ENCODE measurements at places on chromosomes 7 and 10.

DNA sequence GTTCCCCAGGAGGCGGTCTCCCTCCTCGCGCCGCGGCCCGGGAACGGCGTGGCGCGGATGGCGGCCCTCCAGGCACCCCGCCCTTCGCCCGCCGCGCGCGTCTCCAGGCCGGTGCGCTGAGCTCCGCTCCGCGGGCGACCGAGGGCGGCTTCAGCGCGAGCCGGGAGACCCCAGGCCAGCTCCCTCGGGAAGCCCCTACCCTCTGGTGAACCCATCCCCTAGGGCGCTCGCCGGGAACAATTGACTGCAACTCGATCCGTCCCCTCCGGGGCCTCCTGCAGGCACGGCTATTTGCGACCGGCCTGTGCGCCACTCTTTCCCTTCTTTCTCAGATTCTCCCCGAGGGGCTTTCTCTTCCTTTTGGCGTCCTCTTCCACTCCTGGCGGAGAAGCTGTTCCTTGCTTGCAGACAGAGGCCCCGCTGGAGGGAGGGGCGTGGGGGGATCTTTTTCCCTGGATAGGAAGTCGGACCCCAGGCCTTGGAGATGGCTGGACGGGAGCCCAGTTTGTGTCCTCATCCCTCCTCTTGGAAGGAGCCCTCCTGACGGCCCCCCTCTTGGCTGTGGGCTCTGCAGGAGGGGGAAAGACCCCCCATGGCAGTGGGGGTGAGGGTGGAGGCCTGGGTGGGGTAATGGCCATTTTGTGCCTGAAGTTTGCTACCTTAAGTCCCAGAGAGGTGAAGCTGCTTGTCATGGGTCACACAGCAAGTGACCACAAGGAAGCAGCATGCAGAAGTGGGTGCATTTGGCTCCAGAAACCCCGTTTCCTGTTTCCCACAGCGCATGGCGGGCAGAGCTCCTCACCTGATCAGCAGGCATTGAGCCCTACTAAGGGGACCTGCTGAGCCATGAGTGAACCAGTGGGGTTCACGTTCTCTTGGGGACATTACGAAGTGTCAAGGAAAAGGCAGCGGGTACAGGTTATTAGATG is 171.2 kb upstream of the TNRC18 start:
- DNase-seq: peak; percentile 50

DNA sequence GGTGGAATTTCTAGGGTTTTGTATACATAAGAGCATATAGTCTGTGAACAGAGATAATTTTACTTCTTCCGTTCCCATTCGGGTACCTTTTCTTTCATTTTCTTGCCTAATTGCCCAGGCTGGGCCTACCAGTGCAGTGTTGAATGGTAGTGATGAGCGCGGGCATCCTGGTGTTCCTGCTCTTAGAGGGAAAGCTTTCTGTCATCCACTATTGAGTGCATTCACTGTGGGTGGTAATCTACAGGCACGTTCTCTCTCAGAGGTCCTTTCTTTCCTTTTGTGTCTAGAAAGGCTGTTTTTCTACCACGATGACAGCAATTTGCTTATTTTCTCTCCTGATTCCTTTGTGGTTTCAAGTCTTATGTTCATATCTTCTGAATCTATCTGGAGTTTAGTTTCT is 65.0 kb downstream of the INPP5A start:
- DNase-seq: no peak

DNA sequence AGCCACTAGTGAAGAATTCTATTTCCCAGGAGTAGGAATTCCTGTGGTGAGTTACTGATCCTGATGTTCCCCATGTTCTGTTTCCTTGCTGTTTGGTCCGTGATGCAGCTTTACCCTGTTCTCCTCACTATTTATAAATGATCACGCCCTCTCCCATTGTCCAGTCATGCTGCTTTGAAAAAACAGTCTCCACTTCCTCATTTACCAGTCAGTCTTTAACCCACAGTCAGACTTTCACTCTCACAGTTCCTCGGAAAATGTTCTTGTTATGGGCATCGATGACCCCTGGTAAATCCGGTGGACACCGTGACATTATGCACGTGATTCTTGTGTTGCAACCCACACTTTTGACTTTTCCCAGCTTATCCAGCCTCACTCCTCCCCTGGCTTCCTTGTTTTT is 14.4 kb downstream of the SCIN start:
- no peak for DNase-seq

DNA sequence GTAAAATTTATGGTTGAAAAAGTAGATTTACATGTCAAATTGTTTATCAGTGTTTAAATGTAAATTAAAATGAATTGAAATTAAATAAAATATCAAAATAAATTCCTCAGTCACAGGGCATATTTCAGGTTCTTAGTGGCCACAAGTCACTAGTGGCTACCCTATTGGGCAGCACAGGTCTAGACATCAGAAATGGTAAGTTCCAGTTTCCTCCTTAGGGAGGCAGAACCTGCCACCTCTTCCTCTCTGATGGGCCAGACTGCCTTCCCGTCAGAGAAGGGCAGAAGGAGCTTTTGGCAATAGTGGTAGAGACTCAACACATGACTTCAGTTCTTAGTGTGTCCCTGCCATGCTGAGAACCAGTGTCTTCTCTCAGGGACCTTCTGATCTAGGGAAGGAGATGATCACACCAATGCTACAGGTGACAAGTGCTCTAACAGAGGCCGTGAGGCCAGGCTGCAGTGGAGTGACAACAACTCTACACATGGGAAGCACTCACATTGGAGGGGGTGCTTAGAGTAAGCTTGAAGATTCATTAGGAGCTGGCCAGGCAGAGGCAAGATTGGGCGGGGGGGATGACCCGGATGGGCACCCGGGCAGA is 14.4 kb upstream of the PCBD1 start:
- DNase-seq: no peak

GRCh38 chr10:48605786-48606529 is 1.1 kb upstream of the ARHGAP22 start:
- DNase-seq: no peak

GRCh38 chr10:34171957-34172527 is 643.1 kb downstream of the PARD3 start:
- DNase-seq: peak; percentile 46

DNA sequence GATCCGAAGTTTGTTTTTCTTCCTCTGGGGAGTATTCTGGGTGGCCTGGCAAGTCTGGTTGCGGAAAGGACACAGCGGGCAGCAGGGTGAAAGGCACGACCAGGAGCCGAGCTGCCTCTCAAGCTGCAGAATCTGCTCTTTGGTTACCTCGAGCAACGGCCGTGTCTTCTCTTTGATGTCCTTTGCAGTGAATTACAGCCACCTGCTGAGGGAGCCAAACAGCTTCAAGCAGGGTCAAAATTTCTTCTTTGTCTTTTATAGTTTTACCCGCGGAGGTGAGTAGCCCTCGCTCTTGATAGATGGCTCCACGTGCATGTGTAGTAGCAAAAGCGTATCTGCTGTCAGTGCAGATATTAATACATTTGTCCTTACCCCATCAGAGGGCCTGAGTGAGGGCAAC is 177.3 kb upstream of the MBL2 start:
- no peak for DNase-seq

- no peak for DNase-seq
Observed at GRCh38 chr7:132592231-132592920, 16.1 kb upstream of the PLXNA4 start.

- no peak for DNase-seq
Observed at GRCh38 chr7:100171840-100172239, 3.4 kb upstream of the GAL3ST4 start.

- DNase-seq: no peak
Observed at GRCh38 chr7:159030490-159031134, 114.1 kb downstream of the VIPR2 start.

Measured in right lung (tissue), 10 donors.